ENCODE measurements at places on chromosomes 12 and 14.

DNA sequence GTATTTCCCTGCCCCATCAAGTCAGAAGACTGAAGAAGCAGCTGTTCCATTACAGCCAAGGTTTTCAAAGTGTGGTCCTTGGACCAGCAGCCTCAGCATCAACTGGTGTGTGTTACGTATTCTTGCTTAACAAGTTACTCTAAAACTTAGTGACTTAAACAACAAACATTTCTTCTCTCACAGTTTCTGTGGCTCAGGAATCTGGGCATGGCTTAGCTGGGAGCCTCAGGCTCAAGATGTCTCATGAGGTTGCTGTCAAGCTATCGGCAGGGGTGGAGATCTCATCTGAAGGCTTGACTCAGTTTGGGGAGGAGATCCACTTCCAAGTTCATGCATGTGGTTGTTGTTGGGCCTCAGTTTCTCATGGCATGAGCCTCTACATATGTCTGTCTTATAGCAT lies 174.5 kb downstream of the KTN1 start:
- no peak for DNase-seq

DNA sequence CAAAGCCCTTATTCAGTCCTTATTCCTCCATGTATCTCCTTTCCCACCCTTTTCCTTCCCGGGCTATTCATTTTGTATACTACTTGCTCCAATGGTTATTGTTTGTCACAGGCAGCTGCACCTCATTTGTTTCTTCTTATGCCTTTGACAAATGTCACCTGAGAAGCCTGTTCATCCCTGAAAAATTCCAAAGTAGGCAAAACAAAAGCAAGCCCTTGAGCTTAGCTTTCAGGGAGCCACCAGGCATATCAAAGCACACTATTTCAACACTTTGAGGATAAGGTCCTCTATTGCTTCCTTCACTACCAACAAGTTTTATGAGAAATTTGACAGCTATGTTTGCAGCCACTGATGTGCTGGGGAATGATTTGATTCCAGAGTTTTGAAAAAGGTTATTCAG lies 738.7 kb upstream of the LMO3 start:
- DNase-seq: no peak

DNA sequence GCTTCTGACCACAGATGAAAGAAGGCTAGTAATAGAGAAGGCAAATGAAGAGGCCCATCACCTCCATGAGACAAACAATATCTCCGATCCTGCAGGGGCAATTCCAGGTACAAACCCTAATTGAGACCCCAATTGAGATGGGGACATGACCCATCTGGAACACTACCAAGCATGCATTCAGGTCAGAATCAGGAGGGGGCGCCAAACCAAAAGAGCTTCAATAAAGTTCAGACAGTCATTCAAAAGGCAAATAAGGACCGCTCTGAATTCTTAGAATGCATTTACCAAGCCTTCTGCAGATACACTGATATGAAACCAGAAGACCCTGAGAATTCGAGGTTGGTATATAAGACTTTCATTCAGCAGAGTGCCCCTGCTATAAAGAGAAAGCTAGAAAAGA lies 10.2 kb upstream of the EDDM3B start:
- no peak for DNase-seq

GRCh38 chr14:94536836-94537235 lies 24.4 kb upstream of the SERPINA4 start:
- no peak for DNase-seq
